Peyer's patch (tissue), 4 donors: ENCODE measurements at places on chromosomes 6 and 20.

GRCh38 chr20:45850238-45850637 lies 7.0 kb downstream of the ACOT8 start:
- DNase-seq: no peak

GRCh38 chr6:167244064-167244960 lies 46.8 kb upstream of the UNC93A start:
- no peak for DNase-seq

GRCh38 chr6:150878347-150879213 lies 13.1 kb downstream of the MTHFD1L start:
- no peak for DNase-seq

GRCh38 chr20:5491455-5491854 lies 174.7 kb upstream of the PROKR2 start:
- DNase-seq: no peak

DNA sequence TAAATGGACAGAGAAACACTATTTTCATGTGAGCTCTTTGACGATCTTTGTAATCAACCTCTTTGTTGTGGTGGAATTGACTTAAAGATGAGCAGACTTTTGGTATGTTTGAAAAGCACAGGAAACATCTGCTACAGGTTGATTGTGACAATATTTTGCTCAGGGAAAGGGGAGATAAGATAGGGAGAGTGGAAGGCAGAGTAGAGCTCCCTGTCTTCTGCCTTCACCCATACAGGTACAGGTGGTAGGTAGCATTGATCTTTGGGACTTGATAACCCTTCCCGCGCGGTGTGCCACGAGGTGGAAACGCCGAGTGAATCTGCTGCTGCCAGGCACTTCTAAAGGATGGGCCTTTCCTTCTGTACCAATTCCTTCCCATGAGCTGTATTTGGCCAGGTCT lies 183.6 kb downstream of the UTRN start:
- no peak for DNase-seq

DNA sequence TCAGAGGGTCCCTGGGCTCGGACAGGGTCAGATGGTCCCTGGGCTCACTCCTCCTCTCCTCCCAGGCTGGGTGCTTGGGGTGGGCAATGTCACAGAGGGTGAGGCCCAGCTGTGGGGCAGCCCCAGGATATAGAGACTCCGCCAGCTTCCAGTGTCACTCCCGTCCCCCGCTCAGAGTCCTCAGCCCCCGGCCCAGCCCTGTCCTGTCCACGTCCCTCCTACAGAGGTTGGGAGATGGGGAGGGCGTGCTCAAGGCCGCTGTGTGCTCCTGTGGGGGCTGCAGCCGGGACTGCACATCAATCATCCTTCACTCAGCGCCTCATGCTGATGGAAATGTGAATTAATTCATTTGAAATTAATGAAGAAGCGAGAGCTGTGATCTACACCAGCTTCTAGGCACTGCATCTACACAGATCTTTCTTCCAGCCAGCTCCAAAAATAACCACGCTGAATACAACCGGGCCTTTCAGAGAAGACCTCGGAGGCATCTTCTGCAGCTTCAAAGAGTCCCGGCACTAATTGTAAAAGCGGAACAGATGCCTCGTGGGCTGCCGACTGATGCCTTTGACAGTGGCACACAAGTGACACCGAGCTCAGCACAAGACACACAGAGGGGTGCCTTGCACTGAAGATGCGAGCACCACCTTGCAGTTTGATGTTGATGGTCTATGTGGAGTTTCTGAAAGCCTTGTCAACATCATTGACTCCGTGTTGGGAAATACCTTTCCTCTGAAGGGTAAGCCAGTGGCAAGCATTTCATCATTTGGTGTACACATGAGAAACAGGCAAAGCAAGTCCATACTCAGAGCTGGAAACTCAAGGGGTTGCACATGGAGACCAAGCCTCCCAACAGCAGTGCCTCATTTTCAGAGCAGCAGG lies 39.3 kb downstream of the DACT2 start:
- no peak for DNase-seq

GRCh38 chr20:1661542-1662299 lies 4.1 kb upstream of the SIRPG start:
- no peak for DNase-seq

DNA sequence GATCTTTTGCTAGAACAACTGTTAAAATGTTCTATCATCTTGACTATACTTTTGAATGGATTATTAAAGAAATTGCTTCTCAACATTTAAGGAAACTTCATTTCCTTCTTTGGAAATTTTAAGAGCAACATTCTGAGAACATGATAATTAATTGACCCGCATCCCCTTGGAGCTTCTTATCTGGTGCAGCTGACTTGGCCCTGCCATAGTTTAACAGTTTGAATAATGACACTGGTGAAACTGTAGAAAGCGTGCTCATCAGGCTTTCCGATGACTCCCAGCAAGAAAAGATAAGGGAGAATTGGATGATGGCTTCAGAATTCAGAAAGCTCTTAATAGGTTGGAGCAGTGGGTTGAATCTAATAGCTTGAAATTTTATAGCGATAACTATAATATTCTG lies 38.1 kb downstream of the SNX9 start:
- DNase-seq: no peak

DNA sequence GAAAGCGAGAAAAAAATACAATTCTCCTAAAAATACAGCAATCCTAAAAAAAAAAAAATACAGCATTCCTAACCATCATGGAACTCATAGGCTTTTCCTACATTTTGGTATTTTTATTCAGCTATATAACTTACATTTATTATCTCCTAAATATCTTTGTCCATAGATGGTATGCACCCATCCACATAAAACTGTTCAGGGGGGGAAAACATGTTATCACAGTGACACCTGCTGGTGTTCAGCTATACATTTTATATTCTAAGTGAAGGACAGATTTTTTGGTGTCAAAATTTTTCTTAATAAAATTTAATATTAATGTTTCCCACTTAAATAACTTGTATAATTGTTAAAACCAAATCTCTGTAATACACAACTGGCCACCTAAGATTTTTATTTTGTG lies 58.0 kb downstream of the BLOC1S5 start:
- DNase-seq: no peak

- DNase-seq: no peak
Observed at GRCh38 chr6:7650878-7651277, 60.9 kb downstream of the SNRNP48 start.

- no peak for DNase-seq
Observed at GRCh38 chr6:105587349-105588122, 184.7 kb upstream of the PREP start.

GRCh38 chr6:26016963-26017631 lies 54.5 kb downstream of the TRIM38 start:
- no peak for DNase-seq

DNA sequence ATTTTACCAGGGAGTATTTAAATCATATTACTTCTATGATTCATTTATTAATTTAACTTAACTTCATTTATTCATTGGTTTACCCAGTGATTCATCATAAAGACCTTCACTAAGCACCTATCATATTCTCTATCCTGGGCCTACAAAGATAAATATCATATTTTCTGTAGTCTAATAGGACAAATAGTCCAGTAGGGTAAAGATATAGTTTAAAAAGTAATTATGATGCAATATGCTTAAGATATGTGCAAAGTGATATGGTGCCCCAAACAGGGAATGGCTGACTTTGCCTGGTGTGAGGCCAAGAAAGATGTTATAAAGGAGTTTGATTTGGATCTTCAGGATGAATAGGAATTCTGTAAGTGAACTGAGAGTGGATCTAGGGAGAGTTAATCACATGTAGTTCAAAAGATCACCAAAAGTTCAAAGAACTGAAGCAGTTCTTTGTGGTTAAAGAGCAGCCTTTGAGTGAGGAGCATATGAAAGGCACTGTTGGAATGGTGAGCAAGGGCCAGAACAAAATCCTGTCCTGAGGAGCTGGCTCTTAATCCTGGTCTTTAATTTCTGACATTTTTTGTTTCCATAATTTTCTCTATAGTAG lies 45.5 kb downstream of the MLIP start:
- no peak for DNase-seq

DNA sequence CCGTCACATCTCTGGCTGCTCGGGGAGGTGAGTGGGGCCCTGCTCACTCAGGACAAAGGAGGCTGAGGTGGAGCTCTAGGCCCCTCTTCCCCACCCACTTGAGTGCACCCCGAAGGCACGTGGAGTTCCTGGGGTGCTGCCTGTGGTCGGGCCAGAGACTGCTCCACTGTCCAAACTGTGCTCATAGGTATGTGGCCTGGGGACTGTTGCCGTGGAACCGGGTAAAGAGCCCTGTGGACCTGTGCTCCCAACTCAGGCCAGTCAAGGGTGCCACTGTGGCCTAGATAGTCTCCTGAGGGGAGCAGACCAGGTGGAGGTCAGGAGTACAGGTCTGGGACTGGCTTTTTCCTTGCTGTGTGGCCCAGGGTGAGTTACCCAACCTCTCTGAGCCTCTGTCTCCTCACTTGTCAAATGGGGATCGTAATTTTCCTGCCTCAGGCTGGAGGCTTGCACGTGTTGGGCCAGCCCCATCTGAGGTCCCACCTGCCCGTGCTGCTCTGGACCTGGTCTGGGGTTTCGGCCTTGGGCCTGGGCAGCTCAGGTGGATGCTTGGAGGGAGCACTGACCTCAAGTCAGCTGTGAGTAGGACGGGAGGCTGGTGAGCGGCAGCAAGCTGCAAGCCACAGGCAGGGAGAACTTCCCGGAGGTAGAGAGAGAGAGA lies 12.4 kb upstream of the NPBWR2 start:
- peak; percentile 41 for DNase-seq

- peak; percentile 84 for DNase-seq
Observed at GRCh38 chr6:158631678-158632537, 12.6 kb downstream of the DYNLT1 start.

DNA sequence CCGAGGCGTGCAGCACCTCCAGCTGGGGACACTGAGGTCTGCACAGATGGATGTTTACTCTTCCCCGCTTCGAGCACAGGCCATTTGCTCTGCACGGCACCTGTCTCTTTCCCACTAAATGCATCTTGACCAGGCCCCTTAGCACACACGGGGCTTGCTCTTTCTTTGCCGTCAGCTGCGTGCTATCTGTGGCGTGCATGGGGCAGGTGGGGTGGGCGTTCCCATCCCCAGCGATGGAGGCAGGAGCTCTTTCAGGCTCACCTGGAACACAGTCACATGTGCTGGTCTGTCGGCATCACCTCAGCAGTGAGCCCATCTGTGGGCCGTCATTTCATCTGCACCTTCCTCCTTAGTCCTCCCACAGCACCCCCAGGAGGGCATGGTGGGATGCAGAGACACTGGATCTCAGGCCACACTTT lies 35.1 kb downstream of the RBM38 start:
- DNase-seq: no peak

GRCh38 chr20:1371202-1371782 lies 21.6 kb downstream of the FKBP1A start:
- no peak for DNase-seq

- no peak for DNase-seq
Observed at GRCh38 chr20:62614961-62615680, 27.2 kb upstream of the SLCO4A1 start.

GRCh38 chr6:11770546-11771466 lies 7.8 kb downstream of the ADTRP start:
- DNase-seq: peak; percentile 93

DNA sequence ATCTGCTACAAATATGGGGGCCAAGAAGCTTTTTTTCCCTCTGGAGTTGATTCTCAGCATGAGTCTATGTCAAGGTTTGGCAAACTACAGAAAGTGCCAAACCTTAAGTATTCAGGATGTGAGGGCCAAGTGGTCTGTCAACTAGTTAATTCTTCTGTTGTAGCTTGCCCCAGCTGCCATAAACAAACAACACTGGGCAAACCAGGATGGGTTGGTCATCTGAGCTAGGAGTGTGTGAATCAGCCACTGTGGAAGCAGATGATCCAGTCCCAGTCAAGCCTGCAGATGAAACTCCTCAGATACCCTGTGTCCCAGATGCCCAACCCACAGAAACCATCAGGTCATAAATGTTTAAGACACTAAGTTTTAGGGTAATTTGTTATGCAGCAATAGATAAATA lies 103.0 kb upstream of the MOCS1 start:
- no peak for DNase-seq

GRCh38 chr6:9173229-9173628 lies 737.9 kb upstream of the SLC35B3 start:
- no peak for DNase-seq

- peak; percentile 72 for DNase-seq
Observed at GRCh38 chr6:44177691-44178423, 19.2 kb downstream of the CAPN11 start.

GRCh38 chr6:3037638-3038365 lies 30.5 kb upstream of the RIPK1 start:
- no peak for DNase-seq

DNA sequence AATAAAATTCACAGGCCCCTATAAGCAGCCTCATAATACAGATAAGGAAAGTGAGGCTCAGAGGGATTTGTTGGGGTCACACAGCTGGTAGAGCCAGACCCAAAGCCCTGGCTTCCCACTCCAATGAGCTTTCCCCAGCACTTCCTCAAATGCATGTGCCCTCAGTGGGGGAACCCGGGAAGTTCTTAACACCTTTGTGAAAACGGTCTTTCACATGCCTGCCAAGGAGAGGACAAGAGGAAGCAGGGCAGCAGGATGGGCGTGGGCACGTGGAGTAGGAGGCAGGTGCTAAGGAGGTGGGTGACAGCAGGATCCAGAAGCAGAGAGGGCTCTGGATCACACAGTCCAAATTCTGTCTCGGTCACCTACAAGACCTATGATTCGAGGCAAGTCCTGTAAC lies 598 bp downstream of the PI16 start:
- DNase-seq: peak; percentile 44

DNA sequence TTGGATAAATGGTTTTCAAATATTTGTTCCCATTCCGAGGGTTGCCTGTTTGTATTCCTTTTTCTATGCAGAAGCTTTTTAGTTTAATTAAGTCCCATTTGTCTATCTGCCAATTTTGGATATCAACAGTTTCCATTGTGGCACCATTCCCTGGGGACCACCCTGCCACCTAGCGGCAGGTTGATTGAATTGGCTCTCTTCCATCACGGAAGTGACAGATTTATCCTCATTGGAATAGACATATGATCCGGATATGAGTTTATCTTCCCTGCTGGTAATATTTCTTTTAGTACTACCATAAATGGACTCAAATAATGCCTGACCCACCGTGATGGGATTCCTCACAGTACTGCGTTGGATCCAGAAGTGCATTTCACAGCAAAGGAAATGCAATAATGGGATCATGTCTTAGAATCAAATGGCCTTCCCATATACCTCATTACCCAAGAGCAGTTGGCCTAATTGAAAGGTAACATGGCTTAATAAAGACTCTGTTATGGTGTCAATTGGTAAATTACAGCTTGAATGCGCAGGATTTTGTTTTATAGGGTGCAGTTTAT lies 327.0 kb downstream of the BMP2 start:
- peak; percentile 50 for DNase-seq

- DNase-seq: no peak
Observed at GRCh38 chr6:141199074-141199473, 933.7 kb upstream of the GJE1 start.

GRCh38 chr6:75526502-75527127 lies 33.0 kb upstream of the FILIP1 start:
- DNase-seq: peak; percentile 75

- DNase-seq: no peak
Observed at GRCh38 chr6:113291751-113292445, 565.2 kb upstream of the MARCKS start.

- DNase-seq: no peak
Observed at GRCh38 chr6:68158256-68158655, 476.8 kb upstream of the ADGRB3 start.

- no peak for DNase-seq
Observed at GRCh38 chr20:50406610-50407136, 103.5 kb upstream of the PTPN1 start.

GRCh38 chr6:49570474-49571079 lies 20.1 kb downstream of the C6orf141 start:
- DNase-seq: no peak
